ENCODE measurements at places on chromosomes 4 and X. TPM values are rescaled to one million over a fixed set of nuclear protein-coding genes. Genes with fewer than 3 reads are reported as not detected.

Gene GALNTL6
- 0.99 TPM for total RNA-seq

Gene F11
- not detected for total RNA-seq

Gene SLITRK4
- not detected for total RNA-seq

Gene ATP2B3
- not detected for total RNA-seq

Gene PWWP3B
- not detected for total RNA-seq

Gene GAGE2A
- not detected for total RNA-seq

Gene ZC4H2
- total RNA-seq: 10.9 TPM

Gene GJB1
- not detected for total RNA-seq

Gene CXCL3
- total RNA-seq: not detected

- no peak for DNase-seq
Measured at GRCh38 chrX:10922159-10922558, 189.0 kb upstream of the HCCS start.

DNA sequence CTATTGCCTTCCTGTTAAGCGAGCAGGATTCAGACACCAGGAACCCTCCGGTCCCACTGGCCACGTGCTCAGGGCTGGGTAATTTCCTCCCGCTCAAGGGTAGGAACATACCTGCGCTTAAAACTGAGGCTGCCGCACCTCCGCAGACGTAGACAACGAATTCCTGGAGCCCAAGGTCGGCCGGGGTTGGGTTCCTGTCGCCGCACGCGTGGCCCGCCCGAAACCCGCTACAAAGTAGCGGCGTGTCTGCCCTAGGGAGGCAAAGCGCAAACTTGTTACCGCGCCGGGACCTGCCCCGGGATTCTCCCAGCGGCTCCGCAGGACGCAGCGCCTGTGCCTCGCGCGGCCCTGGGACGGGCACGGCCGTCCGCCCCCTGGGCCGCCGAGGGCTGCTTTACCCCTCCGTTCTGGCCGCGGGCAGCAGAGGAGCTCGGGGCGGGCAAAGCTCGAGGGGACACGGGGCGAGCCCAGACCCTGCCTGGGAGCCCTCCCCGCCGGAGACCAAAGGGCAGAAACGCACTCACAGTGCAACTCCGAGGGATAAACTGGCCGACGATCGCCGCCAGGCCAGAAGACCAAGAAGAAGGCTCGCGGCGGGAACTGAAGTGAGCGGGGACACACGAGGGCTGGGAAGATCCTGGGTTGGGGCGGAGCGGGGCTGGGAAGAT lies at the start of gene ERVMER34-1:
ERVMER34-1 (minus strand) TSS at position 607 of the 668 bp plus-strand sequence. CDS start 5,905 bp downstream, outside the sequence.
- peak; percentile 25 for DNase-seq

GRCh38 chr4:78318126-78318525 lies 233.4 kb upstream of the ANXA3 start:
- DNase-seq: no peak

- DNase-seq: peak; percentile 62
Measured at GRCh38 chr4:120156120-120156718, 89.6 kb upstream of the MAD2L1 start.

- DNase-seq: no peak
Measured at GRCh38 chrX:40467454-40467853, 113.3 kb upstream of the ATP6AP2 start.

DNA sequence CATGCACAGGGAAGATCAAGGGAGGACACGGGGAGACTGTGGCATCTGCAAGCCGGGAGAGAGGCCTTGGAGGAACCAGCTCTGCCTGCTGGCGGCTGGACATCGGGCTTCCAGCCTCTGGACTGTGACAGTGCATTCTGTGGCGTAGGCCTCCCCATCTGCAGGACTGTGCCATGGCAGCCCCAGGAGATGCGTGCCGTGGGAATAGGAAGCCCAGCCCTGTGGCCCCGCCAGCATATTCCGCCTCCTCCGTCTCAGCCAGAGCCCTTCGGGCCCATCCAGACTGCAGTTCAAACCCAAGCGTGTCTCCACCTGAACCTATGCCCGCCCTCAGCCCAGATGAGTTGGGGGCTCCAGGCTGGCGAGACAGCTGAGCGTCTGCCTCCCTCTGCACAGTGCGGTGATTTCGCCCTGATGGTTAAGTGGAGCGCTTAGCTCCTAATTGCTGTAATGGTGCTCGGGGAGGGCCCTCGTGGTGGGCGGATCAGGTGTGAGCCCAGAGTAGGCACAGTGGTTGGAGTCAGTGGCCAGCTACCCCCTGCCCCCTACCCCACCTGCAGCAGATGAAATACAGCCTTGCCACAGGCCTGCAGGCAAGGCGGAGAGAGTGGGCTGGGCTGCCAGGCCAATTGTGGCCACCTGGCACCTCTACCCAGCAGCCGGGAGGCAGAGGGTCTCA lies 133.9 kb downstream of the HMX1 start:
- DNase-seq: no peak

DNA sequence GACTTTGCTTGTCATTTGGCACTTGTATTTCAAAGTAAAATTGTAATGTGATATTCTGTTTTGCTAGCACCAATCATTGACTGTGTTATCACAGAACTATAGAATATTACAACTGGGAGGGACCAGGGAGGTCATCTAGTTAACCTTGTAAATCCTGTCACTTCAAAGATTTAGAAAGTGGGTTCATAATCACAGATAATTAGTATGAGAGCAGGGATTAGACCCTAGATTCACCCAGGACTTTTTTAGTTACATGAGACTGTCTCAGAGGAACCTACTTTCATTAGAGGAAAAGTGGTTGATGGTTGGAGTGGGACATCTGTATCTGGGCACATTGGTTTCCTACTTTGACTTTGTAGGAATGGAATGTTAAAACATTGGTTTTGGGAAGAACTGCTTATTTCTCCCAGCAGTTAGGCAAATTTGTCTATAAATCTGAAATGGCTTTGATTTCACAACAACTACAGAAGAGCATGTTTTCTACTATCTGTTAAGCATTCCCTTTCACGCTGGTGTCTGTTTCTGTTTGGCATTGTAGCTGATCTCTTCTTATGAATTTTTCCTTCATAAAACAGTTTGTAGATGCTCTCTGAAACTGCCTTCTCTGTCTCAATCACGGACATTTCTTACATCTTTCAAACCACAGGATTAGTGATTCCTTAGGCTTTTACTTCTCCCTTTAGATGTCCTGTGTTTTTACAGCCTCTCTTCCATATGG lies 144.1 kb downstream of the DIPK2B start:
- no peak for DNase-seq

GRCh38 chrX:16934185-16934584 lies 12.3 kb upstream of the REPS2 start:
- DNase-seq: no peak

- no peak for DNase-seq
Measured at GRCh38 chrX:109463784-109464183, 18.1 kb downstream of the GUCY2F start.

DNA sequence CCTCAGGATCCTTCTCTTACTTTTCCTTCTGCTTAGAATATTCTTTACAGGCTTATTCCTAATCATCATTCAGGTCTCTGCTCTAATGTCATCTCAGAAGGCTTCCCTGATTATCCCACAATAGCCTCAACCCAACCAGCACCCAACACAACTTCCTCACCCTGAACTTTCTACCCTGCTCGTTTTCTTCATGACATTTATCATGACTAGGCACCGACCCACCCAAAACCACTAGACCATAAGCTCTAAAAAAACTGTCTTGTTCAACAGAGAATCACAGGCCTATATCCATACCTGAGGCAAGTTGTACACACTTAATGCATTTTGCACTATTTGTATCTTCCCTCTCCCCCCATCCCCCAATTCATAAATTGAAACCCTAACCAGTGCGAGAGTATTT lies 95.3 kb downstream of the SH3RF1 start:
- DNase-seq: no peak

GRCh38 chr4:65241257-65241997 lies 428.9 kb downstream of the EPHA5 start:
- no peak for DNase-seq

GRCh38 chrX:138150709-138151108 lies 560.8 kb downstream of the FGF13 start:
- no peak for DNase-seq

DNA sequence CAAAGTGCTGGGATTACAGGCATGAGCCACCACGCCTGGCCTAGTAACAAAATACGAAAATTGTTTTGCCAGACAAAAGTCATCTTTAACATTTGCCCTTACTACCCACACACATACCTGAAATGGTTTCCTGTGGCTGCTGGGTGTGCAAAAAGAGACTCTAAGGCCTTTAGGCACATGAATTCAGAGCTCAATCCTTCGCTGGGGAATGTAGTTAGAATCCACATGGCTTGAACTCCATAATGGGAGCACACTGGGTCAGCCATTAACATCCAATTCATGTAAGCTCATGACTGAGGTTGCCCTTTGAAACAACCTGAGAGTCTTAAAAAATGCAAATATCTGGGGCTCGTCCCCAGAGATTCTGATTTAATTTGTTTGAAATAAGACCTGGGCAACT lies 87.8 kb downstream of the HPGD start:
- no peak for DNase-seq
